T47D (cell line): ENCODE measurements at places on chromosomes 5 and 9.

DNA sequence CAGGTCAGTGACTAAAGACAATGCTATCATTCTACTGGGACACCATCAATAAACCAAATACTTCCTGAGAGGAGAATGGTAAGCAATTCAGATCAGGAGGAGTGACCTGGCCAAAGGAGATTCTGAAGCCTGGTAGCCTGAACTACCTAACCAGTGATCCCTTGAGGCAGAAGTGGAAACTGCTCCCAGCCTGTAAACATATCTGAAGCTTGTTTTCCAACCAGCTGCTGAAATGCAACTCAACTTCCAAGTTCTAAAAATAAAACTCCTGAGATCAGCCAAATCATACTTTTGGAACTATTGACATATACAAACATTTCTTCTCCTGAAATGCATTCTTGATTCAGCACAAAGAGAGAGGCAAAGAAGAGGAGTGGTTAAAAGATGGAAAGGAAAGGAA, 204.1 kb downstream of the EBF1 start:
- DNase-seq: no peak

- DNase-seq: no peak
These were observed 342.8 kb downstream of the EBF1 start for GRCh38 chr5:158756871-158757270.

DNA sequence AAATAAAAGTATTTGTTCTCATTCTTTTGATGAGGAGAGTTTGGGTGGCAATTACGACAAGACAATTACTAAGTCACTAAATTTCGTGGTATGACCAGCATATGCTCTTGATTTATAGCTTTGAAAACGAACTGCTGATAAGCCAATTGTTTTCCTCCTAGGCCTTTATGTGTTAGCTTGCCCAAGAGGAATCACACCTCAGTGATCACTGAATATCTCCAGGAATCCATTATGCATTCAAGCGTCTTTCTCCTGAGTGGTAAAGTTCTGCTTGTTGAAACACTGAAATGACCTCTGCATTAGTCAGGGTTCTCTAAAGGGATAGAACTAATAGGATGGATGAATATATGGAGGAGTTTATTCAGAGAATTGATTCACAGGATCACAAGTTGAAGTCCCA, 677.7 kb upstream of the MEF2C start:
- DNase-seq: no peak

GRCh38 chr5:14173377-14174229, 30.5 kb downstream of the TRIO start:
- DNase-seq: no peak

DNA sequence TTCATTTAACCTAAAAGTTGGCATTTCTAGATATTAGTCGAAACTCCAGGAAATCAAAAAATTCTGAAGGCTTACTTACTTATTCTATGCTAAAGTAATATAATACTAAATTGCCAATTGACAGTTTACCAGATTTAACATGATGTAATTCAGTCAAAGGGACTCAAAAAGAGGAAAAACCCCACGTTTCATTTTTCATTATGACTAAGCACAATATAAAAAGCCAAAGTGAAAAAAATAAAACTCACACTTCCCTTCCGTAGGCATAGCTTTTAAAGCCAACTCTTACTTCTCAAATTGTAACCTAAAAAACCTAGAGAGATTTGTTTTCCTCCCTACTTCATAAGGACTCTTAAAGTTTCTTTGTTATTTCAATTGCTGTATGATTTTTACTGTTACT, 146.6 kb downstream of the RAPGEF6 start:
- no peak for DNase-seq
